GM23248 (cell line): ENCODE measurements at places on chromosomes 1 and 21.

DNA sequence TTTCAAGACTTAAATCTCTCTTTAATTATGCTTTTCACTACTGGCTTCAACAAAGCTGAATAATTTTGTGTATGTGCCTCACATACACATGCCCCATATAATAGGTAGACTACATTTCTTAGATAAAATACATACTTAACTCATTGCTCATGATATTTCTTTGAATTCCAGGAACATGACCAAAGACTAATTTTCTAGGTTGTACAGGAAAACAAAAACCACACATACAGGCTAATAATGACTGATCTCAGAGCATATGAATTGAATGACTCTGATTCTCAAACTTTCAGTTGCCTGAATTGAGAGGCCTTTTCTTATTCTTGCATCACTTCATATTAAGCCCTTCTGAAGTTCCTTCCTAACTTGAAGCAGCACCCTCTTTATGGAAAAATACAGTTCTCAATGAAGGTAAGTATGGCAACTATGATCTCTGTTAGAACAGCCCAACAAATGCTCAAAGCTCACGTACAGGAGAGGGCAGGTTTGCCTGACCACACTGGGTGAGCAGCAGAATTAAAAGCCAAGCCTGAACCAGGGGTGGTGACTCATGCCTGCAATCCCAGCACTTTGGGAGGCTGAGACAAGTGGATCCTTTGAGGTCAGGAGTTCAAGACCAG lies 22.6 kb upstream of the UAP1 start:
- DNase-seq = peak; percentile 94

GRCh38 chr1:26138974-26139558 lies 19.8 kb upstream of the FAM110D start:
- no peak for DNase-seq

GRCh38 chr1:26181586-26182382 lies 4.5 kb downstream of the CNKSR1 start:
- peak; percentile 21 for DNase-seq

- peak; percentile 91 for DNase-seq
Measured at GRCh38 chr1:162905174-162906158, 44.5 kb upstream of the CCDC190 start.

- DNase-seq = no peak
Measured at GRCh38 chr1:185132534-185132933, 24.2 kb downstream of the TRMT1L start.

DNA sequence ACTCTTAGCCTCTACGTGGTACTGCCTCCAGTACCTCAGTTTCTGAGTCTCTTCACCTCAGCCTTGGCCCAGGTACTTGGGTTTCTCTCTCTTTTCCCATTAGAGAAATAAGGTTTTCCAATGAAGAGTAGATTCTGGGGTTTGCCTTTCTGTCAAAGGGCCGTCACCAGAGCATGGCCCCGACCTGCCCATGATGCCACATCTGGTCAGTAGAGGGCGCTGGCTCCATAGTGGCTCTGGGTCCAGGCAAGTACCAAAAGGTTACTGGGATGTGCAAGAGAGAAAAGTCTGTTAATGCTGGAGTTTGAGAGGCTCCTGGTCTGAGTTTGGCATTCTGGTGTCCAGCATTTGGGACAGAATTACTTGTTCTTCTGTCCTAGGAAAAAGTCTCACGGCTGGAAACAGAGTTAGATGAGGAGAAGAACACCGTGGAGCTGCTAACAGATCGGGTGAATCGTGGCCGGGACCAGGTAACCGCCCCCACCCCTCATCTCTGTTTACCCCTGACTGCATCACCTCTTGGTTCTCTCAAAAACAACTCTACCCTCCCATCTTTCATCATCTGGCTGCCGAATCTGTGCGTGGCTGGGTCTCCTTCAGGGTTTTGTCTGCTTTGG lies 5.3 kb upstream of the TUFT1 start:
- peak; percentile 81 for DNase-seq

GRCh38 chr1:225250432-225250831 lies 177.4 kb downstream of the LBR start:
- DNase-seq = no peak

GRCh38 chr1:35660581-35661473 lies 19.5 kb upstream of the PSMB2 start:
- peak; percentile 56 for DNase-seq

GRCh38 chr1:72003092-72003491 lies 279.2 kb downstream of the NEGR1 start:
- DNase-seq = no peak

- peak; percentile 60 for DNase-seq
Measured at GRCh38 chr1:87291107-87291506, 37.6 kb upstream of the LMO4 start.

GRCh38 chr1:227306689-227307088 lies 11.6 kb downstream of the CDC42BPA start:
- no peak for DNase-seq

- no peak for DNase-seq
Measured at GRCh38 chr1:50352428-50352827, 70.8 kb downstream of the DMRTA2 start.

GRCh38 chr1:29973406-29973805 lies 737.1 kb downstream of the PTPRU start:
- no peak for DNase-seq

GRCh38 chr1:58855274-58856165 lies 71.7 kb upstream of the JUN start:
- DNase-seq = no peak
